ENCODE measurements at places on chromosomes 6 and 20.

- DNase-seq: no peak
Measured at GRCh38 chr6:126824226-126824625, 294.2 kb upstream of the RSPO3 start.

GRCh38 chr20:62558779-62559178 is 83.0 kb upstream of the GATA5 start:
- no peak for DNase-seq

DNA sequence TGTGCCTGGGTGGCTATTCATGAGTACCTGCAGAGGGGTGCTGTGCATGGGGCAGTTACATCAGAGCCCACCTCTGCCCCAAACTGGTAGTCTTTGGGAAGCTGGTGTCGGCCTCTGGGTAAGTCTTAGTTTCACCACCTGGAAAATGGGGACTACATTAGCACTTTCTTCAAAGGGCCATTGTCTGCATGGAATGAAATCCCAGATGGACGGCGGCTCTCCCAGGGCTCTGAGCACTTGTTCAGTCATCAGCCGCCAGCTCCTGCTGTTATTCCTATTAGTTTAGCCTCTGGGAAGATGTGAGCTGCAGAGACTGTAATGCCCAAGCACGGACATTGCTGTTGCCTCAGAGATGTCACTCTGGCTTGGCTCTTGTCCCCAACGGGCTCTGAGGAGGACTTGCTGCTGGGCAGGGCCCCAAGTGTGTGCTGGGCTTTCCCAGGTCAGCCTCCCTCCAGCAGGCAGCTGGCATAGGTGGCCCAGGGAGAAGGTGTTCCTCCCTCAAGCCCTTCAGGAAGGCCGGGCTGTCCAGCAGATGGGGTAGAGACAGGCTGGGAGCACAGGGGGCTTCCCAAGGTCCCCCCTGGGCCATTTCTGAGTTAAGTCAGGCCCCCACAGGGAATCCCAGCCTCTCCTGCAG is 268.3 kb downstream of the TFAP2C start:
- no peak for DNase-seq

GRCh38 chr6:49787176-49787575 is at the start of gene PGK2:
Gene PGK2 (minus strand): TSS chr6:49787285. CDS start chr6:49787187, 98 bp downstream.
- no peak for DNase-seq

DNA sequence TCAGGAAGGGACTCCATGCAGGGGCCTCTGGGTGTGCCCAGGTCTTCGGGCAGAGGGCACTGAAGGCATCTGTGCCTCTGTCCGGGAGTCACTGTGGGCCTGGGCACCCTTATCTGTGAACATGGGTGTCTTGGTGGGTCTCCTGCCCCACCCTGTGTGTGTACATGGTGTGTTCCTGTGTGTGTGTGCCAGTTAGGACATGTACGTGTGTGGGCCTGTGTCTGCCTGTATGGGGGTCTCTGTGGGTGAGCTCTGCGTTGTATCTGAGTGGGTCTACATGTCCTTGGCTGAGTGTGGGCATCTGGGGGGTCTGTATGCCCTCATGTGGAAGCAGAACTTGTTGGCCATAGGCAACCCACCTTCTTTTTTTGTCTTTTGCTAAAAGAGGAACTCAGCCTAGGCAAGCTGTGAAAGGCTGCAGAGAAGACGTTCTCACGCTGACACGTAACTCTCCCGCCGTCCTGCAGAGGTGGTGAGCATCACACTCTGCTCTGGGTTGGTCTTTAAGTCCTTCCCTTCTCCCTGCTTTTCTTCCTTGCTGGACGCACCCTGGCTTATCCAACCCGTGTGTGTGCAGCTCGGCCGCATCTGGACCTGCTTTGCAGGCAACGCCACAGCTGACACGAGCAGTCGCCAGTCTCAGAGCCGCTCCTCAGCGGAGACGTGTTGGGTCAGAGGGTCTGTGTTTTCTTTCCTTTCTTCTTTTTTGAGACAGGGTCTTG is 532 bp upstream of the NPBWR2 start:
- no peak for DNase-seq

DNA sequence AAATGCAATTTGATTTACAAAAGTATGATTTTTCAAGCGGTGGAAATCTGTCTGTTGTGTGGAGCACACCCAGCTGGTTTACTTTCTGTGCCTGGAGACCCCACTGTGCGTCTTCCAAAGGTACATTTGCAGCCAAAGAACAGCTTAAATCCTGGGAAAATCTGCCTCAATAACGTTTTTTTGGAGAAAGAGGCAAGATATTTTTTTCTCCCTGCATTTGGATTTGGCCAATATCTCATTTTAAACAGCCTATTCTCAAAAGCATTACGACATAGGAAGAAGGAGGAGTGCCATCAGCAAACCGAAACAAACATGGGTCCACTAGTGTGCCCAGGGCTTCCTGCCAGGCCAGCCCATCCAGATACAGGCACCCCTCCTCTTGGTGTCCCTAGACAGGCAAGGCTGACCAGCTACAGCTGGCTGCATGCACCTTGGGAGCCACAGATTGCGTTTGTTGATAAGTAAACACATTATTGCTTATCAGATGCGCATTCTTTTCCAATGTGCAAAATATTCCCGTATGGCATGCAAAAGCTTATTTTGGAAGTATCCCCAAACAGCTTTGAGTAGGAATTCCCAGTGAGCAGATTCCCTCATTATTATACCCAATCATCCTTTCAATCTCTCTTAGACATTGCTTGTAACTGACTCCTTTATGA is 184.5 kb upstream of the MARCKS start:
- DNase-seq: no peak

DNA sequence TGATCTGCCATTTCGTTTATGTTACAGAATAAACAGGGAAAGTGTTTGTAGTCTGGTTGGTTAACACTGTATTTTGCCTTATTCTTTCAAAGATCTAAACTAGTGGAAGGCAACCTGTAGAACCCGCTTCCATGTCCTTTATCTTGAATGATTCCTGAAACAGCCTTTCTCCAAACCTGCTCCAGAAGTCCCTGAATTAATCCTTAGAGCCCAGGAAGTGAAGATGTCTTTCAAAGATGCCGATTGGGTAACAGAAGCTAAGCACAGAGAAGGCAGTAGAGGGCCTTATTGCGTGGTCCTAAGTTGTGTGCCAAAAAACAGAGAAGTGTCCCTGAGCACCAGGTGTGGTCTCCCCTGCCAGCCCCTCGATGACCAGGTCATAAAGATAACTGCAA is 19.2 kb upstream of the ZSCAN16 start:
- DNase-seq: peak; percentile 26

GRCh38 chr6:37785002-37785662 is 34.4 kb upstream of the ZFAND3 start:
- DNase-seq: no peak

DNA sequence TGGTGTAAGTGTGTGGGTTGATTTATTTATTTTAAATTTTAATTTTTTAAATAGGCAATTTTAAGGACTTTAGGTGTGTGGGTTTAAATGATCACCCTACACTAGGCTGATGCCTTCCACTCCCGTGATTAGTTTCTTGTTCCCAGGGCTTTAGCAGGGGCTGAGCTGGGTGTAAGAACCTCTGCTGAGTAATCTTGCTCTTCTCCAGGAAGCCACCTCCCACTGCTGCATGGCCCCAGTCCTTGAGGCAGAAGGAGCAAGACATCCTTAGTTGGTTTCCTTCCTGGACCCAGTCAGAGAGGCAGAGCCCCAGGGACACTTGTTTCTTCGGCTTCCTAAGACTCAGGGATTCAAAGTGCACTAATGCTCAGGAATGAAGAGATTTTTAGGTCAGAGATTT is 19.8 kb upstream of the CDC5L start:
- no peak for DNase-seq

DNA sequence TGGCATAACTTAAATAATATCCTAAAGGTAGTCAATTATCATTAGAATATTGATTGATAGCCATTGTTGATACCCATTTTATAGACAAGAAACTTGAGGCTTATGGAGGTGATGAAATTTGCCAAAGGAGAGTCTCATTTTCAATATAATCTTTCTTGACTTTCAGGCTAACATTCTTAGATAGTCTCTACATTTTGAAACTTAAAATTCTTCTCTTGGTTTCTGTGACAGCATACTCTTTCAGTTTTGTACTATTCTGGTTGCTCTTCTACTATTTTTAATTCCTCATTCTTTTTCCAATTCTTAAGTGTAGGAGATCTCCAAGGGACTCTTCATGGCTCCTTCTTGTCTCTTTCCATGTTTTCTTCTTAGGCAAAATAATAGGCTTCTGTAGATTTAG is 3.7 kb upstream of the SH3BGRL2 start:
- DNase-seq: no peak

- DNase-seq: no peak
Measured at GRCh38 chr6:109306733-109307132, 75.5 kb downstream of the CD164 start.

- DNase-seq: peak; percentile 70
Measured at GRCh38 chr6:46985943-46986342, 56.2 kb downstream of the ADGRF1 start.

DNA sequence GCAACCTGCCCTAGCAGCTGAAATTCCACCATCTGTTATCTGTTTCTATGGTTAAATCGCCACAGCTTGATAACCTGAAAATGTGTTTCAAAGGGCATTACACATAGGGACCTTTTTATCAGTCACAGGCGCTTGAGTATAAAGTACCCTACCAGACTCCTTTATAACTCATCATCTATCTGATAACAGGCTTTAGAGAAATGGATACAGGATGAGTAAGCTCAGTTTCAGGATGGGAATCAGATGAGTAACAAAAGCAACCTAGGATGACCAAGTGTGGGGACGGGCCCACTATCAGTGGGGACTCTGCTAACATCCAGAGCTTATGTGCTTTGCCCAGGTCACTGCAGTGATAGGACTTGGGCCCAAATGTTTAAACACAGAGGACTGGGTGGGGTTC is 75.6 kb downstream of the PRND start:
- DNase-seq: no peak

GRCh38 chr20:17933711-17934110 is 34.9 kb downstream of the SNX5 start:
- no peak for DNase-seq

DNA sequence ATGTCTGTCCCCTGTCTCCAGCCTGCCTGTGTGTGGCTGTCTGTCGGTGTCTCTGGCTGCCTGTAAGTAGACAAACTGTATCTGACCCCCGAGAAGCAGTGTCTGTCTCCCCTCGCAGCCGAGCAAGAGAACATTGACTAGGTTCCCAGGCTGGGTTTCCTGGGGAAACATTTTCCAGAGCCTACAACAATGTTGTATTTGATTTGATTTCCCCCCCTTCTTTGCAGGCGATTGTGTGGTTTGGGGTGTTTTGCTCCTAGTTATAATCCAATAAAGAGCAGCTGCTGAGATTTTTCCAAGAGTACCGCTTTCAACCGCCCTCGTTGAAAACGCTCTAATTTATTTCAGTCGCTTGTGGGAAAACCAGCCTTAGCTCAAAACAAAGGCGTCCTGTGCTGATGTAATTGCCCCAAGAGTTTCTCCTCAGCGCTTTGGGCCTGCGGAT is 92.6 kb downstream of the CDC5L start:
- no peak for DNase-seq

DNA sequence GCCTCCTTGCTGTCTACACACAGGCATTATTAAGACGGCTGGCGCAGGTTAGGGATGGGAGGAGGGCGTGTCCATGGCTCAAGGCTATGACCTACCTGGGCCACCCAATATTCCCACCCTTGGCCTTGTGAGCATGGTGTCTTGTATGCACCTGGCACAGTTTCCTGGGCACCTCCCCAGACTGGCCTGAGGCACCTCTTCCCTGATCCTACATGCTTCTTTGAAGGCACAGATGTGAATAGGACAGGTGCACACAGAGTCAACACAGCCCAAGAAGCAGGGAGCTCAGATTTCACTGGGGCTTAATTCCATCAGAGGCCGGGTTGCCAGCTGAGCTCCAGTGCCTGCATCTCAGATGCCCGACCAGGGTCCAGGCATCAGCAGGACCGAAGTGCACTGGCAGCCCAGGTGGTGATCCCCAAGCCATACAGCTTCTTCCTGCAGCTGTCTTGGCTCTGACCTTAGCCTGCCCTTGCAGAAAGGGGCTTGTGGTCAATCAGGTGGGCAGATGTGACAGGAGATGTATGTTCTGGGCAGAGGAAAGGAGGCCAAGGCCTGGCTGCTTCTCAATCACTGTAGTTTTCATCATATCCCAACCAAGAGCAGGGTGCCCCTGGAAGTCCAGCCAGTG is 287.7 kb downstream of the CLIC5 start:
- DNase-seq: no peak

- DNase-seq: peak; percentile 81
Measured at GRCh38 chr6:140784573-140784972, 1348.2 kb upstream of the GJE1 start.

DNA sequence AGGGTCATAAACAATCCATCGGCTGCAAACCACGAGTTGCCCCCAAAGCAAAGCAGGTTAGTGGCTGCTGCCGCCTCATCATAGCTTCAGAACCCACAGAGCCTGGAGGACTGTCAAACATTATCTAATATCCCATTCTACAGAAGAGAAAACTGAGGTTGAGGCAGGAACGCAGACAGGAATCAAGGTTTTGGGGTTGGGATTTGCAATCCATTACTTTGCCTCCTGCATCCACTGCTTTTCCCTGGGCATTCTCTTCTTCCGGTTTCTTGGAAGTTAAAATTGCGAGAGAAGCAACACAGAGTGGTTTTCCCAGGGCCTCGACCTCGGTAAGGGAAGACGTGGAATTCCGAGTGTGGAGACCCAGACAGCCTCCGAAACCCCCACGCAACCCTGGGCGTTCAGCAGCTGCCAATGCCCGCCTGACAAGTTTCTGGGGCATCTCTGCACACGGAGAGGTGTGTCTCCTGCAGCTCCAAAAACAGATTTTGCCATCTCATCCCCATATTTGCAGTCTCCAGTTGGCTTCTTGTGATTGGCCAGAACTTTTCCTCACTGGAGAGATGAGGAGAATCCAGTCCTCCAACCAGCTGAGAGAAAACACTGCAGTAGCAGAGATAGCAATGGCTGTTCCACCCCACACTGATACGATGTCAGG is 45.5 kb upstream of the SNAP25 start:
- no peak for DNase-seq

GRCh38 chr6:39289490-39289889 is 24.7 kb downstream of the KCNK17 start:
- DNase-seq: peak; percentile 76

GRCh38 chr20:53296025-53296424 is 297.6 kb downstream of the ZNF217 start:
- no peak for DNase-seq

GRCh38 chr6:146875927-146876270 is 277.1 kb downstream of the ADGB start:
- no peak for DNase-seq

DNA sequence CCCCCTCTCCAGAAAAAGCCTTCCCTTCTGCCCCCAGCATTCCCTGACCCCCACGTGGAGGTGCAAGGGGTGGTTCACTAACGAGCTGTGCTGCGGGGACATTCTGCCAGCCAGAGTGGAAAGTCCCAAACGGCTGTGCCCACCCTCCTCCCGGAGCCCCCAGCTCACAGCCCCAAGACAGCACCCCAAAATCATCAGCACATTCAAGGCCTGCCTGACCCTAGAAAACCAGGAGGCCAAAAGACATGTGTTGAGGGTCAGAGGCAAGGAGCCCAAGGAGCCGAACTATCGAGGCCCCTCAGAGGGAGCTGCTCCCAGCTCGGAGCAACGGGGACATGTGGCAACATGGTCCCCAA is 197.9 kb downstream of the PREX1 start:
- no peak for DNase-seq

DNA sequence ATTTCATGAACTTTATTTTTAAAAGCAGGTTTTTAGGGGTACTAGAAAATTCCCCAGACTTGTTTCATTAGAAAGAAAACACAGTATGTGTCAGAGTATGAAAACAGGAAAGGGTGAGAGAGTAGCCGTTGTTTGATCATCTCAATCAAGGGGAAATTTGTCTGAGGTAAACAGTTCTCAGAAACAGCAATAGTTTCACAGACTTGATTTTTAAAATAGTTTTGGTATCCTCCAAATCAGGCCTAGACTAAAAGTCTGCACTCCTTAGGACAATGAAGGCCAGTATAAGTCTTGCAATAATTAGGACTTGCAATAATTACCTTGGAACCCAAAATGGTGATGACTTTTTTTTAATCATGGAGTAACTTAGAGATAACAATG is 176.6 kb upstream of the TAB2 start:
- DNase-seq: no peak
